NCI-H460 (cell line): ENCODE measurements at places on chromosomes 3 and 15.

DNA sequence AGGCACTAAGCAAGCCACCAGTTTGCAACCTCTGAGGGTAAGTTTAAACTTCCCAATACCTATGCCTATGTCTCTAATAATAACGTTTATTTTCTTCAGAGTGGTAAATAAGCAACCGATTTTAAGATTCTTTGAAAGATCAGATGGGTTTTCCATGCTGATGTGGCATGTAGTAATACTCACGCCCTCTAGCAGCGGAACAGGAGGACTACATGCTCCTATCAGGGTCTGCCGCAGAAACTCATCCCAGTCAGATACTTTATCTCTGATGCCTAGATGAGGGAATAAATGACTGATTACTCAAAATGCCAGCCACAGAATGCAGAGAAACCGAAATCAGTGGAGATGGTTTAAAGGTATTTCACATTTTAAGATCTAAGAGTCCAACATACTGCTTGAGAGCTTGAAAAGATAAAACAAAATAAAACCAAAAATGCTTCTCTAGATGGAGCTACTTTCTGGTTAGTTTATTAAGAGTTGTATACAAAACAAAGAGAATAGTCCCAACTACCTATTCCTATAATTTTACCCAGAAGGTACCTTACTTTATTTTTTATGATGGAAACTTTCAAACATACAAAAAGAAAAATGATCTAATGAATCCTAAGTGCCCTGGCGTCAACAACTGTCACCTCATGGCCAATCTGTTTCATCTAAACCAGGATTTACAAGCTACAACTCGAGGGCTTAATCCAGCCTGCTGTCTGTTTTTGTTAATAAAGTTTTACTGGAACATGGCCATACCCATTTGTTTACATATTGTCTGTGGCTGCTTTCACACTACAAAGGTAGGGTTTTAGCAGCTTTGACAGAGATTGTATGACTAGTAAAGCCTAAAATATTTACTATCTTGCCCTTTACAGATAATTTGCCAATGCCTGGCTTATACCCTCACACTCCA, 37.5 kb upstream of the STIMATE start:
- DNase-seq, result peak; percentile 37

DNA sequence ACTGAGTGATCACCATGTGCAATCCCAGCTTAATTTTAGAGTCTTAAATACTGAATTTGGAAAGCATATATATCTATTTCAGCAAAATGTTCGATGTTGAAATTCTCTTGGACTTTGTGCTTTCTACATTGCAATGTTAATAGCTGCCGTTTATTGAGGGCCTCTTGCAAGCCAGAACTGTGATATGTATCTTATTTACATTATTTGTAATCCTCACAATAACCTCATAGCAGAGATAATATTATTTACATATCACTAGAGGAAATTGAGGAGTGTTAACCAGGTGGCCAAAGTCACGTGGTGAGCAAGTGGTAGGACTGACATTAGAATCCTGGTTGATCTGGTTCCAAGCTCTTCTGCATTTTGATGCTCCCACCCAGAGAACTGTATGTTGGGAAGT, 254.1 kb downstream of the SLC9A9 start:
- no peak for DNase-seq

GRCh38 chr3:64651303-64651702, 36.5 kb downstream of the ADAMTS9 start:
- no peak for DNase-seq

DNA sequence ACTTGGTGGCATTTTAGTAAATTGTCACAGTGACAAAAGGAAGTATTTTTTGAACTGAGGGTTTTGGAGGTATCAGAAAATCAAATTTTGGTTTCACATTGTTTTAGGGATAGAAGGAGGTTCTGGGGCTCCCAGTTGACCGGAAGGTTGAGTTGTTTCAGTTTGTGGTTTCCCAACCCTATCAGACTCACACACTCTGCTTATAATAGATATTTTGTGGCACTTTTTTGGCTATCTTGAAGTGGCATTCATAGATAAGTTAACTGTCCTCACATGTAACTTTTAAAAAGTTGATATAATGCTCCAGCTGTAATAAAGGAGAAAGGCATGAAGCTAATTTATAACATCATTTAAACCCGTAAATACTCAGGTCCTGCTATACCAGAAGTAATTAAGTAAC, 12.8 kb downstream of the ARMC8 start:
- DNase-seq, result no peak

GRCh38 chr3:117629505-117629904, 919.9 kb downstream of the TUSC7 start:
- DNase-seq, result no peak

GRCh38 chr3:9820946-9821345, 10.9 kb downstream of the TTLL3 start:
- no peak for DNase-seq

- DNase-seq, result no peak
Observed at GRCh38 chr15:89893027-89893426, 767 bp downstream of the AP3S2 start.

GRCh38 chr3:101944308-101944707, 95.0 kb downstream of the NFKBIZ start:
- DNase-seq, result no peak

DNA sequence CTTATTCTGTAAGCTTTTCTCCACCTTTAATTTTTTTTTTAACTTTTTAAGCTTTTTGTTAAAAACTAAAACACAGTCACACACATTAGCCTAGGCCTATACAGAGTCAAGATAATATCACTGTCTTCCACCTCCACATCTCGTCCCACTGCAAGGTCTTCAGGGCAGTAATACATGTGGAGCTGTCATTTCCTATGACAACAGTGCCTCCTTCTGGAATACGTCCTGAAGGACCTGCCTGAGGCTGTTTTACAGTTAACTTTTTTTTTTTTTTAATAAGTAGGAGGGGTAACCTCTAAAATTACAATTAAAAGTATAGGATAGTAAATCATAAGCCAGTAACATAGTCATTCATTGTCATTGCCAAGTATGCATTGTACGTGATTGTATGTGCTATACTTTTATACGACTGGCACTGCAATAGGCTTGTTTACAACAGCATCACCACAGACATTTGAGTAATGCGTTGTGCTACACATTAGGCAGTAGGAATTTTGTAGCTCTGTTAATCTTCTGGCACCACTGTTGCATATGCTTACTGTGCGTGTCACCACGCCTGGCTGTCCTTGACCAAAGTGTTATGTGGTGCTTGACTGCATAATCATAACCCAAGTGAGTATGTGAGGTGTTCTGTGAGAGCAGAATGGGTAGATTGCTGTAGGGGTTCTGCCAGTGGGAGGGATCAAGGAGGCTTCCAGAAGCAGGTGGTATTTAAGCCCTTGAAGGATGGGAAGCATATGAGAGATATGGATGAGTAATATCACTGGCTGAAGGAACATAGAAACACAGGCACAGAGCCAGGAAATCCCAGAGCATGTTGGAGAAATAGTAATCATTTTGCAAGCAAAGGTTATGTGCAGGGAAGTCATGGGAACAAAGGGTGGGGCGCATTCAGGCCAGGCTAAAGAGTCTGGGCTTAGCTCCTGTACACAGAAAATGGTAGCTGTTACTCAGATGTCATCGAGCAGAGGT, 18.3 kb downstream of the FBXO22 start:
- no peak for DNase-seq

GRCh38 chr3:11211531-11212298, 57.4 kb downstream of the HRH1 start:
- DNase-seq, result no peak

- DNase-seq, result no peak
Observed at GRCh38 chr15:62211348-62211747, 46.3 kb upstream of the C2CD4B start.

GRCh38 chr15:25437777-25438600, 835 bp downstream of the UBE3A start:
- peak; percentile 18 for DNase-seq

- no peak for DNase-seq
Observed at GRCh38 chr3:14561051-14561960, 21.2 kb upstream of the GRIP2 start.

- DNase-seq, result no peak
Observed at GRCh38 chr3:95302044-95302443, 1239.2 kb downstream of the NSUN3 start.

DNA sequence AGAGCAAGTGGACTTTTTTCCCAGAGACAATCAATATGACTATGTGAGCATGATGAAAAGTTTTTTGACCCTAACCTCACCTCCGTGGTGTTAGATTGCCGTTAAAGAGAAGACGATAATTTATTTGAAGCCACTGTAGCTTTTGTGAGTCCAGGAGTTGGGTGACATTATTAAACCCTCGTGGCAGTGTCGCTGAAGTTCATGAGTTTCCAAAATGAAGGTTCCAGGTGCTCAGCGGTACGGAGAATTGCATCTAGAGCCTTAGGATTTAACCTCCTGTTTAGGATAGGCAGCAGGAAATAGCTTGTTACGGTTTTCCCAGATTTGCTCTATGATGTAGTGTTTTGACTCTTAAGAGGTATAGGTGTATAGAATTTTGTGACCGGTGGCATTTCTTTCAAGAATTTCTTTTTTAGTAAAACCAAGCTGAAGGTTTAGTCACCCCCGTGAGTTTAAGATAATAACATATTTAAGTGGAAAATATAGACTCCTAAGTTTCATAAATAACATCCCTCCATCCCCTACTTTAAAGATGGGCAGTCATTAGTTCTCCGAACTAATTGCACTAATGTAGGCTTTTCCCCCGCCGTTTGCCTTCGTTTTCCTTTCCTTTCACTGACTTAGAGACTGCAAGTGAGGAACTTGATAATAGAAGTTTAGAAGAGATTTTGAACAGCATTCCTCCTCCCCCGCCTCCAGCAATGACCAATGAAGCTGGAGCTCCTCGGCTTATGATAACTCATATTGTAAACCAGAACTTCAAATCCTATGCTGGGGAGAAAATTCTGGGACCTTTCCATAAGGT, 2.0 kb downstream of the SMC4 start:
- DNase-seq, result no peak

DNA sequence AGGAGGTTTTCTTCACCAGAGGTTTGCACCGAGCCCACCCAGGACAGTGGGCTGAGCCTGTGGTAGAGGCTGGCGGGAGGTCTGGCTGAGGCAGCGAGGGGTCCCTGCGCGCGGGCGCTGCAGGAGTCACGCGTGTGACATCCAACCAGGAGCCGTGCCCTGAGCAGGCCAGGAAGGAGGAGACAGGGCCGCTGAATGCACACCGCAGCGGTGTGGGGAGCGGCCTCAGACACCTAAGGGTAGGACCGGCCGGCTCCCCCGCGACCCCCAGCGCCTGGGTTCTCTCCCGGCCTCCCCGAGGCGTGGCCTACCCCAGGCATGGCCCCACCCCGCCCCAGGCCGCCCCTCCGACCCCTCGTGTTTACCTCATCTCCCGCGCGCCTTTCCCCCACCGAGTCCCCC, 412 bp downstream of the SLC41A3 start:
- DNase-seq, result no peak

DNA sequence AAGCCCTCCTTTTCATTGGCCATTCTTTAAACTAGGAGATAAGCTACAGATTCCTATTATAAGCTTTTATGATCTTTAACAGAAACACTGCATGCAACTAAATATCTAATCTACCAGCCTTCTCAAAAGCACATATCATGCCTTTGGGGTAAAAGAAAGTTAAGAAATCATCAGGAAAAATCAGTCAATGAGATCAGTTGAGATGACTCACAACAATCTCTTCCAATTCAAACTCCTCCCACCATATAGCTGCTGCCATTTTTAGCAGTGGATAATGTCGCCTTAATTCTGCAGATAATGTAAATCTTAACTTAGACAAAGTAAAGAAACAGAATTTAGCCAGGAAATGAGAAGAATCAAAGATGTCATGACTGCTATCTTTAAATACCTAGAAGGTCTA, 135.2 kb upstream of the BCL6 start:
- no peak for DNase-seq

GRCh38 chr3:48194446-48195071, 6.3 kb upstream of the CDC25A start:
- peak; percentile 69 for DNase-seq

GRCh38 chr15:63059573-63060216, 17.1 kb downstream of the TPM1 start:
- no peak for DNase-seq

GRCh38 chr3:170383567-170383966, 26.1 kb downstream of the SKIL start:
- DNase-seq, result no peak

- DNase-seq, result no peak
Observed at GRCh38 chr3:129327510-129327909, 48.8 kb downstream of the HMCES start.

- DNase-seq, result no peak
Observed at GRCh38 chr15:96183514-96183850, 147.0 kb upstream of the NR2F2 start.

GRCh38 chr3:32261545-32261944, 23.1 kb downstream of the CMTM8 start:
- DNase-seq, result no peak

DNA sequence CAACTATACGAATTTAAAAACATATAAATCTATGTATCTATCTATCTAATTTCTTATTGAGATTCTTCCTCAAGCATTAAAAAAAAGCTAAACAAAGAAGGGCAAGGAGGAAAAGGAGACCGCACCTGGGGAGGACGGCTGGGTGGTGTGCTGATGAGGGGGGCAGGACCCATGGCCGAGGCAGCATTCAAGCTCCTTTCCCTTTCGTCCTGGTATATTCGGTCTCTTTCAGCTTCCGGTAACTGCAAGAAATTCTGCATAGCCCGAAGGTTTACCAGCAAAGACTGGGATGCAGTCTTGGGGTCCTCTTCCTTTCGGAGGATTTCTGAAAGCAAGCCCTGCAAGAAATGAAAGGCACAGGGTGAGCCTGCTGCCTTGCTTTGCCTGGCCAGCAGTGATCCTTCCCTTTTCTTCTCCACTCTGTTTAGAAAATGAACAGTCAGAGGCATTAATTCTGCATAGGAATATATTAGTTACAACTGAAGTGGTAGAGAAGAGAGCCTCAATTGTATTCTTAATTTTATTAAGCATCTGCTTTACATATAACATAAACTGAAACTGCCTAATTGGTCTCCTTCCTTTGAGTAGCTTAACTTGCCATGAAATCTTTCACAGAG, 38.8 kb downstream of the SATB1 start:
- DNase-seq, result no peak

- no peak for DNase-seq
Observed at GRCh38 chr3:49098429-49098828, 4.6 kb upstream of the QRICH1 start.
